SK-N-DZ (cell line): ENCODE measurements at places on chromosomes 12 and 14.

GRCh38 chr12:92927055-92927435, 2.0 kb downstream of the EEA1 start:
- DNase-seq, result no peak

DNA sequence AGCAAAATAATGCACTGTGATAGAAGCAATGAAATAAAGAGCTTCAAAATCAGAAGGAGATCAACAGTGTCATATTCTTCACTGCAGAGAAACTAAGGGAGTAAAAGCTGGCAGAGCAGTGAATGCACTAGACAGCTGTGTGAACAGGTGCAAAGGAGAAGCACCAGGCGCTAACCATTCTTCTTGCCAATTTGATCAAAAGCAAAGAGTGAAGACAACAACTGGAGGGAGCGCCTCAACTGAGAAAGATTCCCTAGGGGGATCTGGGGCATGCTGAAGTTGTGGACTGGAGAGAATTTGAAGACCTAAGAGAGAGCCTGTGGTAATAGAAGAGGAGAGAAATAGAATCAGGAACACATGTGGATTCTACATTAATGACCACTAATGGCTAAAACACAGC, 50.4 kb upstream of the OVCH1 start:
- no peak for DNase-seq

DNA sequence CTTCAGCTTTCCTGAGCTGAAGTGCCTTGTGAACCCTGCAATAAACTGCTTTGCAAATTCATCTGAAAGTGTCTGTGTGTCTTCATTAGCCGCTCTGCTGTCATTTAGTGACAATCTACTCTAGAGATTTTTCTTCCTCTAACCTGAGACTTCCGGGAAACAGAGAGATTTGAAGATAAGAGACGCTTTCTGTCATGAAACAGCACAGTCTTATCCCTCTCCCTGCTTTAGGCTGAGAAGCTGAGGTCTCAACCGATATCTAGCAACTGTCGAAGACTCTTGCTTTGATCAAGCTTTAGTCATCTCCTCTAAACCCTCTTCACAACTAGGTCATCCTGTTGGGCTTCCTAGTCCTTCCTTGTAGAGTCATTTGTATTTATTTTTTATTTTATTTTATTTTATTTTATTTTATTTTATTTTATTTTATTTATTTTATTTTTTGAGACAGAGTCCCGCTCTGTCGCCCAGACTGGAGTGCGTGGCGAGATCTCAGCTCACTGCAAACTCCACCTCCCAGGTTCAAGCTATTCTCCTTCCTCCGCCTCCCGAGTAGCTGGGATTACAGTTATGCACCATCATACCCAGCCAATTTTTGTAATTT, 1.2 kb downstream of the RNASE2 start:
- DNase-seq, result no peak

DNA sequence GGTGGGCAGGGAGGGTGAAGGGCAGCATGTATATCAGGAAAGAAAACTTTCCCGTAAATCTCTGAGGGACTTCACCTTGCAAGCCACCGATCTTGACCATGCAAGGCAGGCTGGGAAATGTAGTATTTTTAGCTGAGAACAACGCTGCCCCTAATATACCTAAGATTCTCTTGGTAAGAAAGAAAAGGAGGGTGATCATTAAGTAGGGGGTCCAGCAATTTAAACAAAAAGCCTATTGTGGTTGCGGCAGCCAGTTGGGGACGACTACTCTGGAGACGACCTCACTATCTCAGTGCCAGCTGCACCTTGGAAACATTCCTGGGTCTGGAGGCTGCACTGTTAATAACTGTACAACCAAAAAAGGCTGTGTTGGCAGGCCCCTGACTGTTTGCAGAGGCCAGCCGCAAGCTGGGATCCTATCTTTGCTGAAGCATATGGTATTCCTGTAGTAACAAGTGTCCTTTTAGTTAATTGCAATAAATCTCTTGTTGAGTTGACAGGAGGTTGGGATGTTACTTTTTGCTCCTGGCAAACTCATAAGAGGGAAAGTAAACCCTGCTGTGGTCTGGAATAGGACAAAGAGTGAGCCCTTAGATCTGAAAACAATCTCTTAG, 6.4 kb downstream of the APOLD1 start:
- peak; percentile 73 for DNase-seq

DNA sequence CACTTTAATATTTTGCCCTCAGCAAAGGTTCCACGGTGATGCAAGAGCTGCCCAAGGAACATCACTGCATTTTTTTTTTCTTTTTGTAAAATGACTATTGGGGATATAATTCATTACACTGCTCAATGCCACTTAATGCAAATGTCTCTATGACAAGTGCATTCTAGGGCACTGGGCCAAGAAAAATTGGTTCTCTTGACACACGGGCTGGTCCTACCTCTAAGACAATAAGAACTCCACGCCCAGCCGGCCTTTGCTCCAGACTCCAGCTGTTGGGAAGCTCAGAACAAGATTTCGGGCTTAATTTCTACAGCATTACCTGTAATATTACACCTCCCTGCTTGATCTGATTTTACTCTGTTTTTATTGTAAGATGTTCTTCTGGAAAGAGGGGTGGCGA, 48.8 kb upstream of the VRK1 start:
- no peak for DNase-seq

DNA sequence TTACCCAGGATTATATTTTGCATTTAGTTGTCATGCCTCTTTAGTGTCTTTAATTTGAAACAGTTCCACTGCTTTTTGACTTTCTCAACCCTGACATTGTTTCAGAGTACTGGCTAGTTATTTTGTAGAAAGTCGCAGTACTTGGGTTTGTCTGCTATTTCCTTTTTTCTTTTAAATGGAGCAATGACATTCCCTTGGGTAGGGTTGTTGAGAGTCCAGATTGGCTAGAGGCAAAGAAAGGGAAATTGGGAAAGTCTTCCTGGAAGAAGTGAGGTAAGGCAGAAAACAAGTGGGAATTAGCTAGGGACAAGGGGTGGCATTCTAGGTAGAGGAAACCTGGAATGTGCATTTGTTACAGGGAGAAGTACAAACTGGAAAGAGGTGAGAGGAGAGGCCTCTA, 245.9 kb downstream of the EMP1 start:
- DNase-seq, result no peak
